ENCODE measurements at places on chromosomes 12 and 14.

- no peak for DNase-seq
These were observed 51.3 kb upstream of the NPFF start for GRCh38 chr12:53558631-53559030.

DNA sequence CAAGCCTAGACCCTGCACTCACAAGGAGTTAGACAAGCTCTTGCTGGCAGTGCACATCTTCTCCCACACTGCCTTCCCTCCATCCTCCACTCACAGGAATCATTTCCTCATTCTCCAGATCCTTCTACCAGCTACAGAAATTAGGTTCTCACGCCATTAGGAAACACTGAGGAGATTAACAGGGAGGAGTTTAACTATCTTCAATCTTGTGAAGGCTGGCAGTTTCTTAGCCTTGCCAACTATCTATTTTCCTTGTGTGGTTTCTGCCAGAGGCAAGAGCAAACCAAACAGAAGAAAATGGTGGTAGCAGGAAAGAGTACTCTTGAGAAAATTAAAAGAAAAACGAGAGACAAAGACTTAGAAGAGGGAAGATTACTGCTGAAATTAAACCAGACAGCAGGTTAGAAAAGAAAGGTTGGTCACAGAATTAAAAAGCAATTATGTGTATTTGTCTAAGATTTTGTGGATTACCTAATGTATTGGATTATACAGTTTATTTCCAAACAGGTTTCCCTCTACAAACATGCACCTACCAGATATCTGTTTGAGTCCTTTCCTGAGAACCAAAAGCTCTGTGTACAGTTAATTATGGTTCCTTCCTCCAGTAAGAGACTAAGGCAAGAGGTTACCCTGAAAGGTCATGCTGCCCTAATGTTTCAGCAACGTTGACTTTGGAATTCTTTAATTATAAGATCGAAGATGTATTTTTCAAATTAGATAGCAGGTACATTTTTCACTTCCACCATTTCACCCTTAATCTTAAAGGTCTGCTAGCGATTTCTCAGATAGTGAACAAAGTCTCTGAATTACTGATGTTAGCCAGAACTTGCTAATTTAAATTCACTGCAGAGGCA lies 5.0 kb downstream of the RERG start:
- no peak for DNase-seq

GRCh38 chr14:99718811-99719192 lies 34.7 kb downstream of the CYP46A1 start:
- no peak for DNase-seq

DNA sequence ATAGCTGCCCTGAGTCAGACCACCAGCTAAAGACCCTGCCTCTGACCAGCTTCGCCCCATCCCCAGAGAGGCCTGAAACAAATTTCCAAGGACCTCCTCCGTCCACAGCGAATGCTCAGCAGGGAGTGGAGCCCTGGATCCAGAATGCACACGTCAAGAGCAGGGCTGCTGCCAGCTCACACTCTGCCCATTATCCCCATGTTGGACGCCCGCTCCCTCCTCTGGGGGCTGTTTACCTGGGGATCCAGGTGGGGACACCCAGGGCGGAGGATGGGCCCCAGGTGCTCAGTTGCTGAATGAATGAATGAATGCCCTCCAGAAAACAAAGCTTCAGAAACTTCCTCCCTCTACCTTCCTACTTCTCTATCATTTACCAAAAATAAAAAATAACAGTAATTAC lies 18.1 kb downstream of the BCL11B start:
- no peak for DNase-seq

DNA sequence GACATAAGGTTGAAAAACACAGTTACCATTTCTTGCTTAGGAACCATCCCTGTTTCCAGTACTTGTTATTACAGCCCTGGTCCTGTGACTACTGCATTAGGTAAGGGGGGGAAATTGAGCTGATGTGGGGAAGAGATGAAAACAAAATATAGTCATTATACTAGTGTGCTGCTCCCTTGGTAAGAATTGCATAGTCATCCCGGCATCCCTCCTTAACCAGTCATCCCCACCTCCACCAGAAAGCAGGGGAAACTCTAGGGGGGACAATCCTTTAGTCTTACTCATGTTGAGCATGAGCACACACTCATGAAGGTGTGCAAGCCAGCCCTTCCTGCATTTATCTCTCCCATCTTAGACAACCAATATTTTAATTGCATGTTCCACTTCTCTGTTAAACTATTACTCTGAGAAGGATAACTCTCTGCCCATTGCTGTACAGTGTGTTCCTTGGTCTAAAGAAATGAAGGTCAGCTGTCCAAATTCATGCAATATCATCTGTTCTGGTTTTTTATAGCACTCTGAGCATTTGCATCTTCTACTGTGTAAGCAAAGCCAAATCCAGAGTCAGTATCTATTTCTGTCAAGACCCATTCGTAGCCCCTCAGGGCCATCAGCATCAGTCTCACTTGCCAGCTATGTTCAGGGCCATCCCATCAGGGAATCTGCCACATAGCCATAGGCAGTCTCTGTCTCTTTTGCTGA lies 46.8 kb downstream of the TMEM30B start:
- no peak for DNase-seq

- no peak for DNase-seq
These were observed 18.7 kb upstream of the FBRSL1 start for GRCh38 chr12:132471011-132471857.

- DNase-seq, result peak; percentile 86
These were observed 3.7 kb upstream of the SETD1B start for GRCh38 chr12:121799842-121800693.

DNA sequence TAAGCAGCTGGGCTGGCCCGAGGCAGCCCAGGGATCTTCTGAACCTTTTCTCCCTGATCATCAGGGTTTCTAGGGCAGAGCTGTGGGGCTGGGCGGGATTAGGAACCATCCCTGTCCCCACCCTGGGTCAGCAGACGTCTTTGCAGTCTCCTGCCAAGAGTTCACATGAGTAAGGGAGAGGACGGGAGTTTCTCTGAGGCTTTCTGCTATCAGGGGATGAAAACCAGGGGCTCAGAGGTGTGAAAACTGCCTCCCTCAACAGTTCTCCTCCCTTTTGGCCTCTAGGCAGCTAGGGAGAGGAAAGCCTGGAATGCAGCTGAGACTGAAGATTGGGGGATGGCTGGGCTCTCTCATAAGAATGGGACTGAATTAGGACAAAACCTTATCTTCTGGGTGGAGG lies 7.9 kb downstream of the ZNF385A start:
- DNase-seq, result no peak

DNA sequence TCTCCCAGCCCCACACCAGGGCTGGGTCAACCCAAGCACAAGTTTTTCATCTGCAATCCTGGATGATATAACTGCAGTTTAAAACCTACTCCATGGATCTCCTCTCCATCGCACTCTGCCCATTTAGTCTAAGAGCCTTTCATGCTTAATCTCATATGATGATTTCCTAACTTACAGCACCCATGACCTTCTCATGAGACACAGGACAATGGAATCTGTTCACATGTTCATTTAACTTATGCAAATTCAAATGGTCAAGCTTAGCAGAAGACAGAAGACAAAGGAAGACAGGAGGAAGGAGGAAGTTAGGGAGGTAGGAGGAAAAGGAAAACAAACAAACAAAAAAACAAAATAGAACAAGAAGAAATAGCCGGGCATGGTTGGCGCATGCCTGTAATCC lies 64.6 kb upstream of the PNMA1 start:
- no peak for DNase-seq

- DNase-seq, result no peak
These were observed 242.7 kb downstream of the ATXN7L3B start for GRCh38 chr12:74780182-74780849.

GRCh38 chr12:32777159-32777558 lies 21.5 kb upstream of the YARS2 start:
- no peak for DNase-seq

DNA sequence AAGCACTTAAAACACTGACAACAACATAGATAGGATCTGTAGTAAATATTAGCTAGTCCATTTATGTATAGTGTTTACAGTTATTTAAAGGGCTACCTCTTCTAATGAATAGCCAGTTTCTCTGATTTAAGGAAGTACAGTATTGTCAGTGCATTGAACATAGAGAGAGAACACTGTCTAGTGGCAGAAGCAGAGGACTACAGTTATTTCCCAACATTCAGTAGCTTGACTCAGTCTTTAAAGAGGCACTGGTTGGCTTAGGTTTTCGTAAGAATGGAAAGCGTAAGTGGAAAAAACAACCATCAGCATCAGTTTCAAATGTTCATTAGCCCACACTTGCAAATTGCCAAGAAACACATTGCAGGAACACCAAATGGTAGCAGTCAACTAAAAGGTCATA lies 125.0 kb upstream of the HMGA2 start:
- DNase-seq, result no peak

DNA sequence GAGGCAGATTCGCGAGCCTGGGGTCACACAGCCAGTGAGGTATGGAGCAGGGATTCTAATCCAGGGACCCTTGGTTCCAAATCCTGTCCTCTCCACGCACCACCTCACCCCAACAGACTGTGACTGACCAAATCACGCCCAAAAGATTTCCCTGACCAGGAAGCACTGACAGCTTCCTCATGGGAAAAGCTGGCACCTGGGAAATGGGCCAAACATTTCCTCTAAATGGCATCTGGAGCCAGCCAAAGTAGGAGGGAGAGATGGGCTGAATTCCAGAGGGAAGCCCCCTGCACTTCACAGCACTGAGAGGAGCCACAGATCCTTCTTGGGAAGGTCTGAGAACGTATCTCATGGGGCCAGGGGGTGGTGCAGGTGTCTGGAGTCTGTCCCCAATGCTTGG lies 28.8 kb downstream of the CCDC92 start:
- no peak for DNase-seq

- DNase-seq, result peak; percentile 68
These were observed 80.0 kb downstream of the NTF3 start for GRCh38 chr12:5511644-5512600.

DNA sequence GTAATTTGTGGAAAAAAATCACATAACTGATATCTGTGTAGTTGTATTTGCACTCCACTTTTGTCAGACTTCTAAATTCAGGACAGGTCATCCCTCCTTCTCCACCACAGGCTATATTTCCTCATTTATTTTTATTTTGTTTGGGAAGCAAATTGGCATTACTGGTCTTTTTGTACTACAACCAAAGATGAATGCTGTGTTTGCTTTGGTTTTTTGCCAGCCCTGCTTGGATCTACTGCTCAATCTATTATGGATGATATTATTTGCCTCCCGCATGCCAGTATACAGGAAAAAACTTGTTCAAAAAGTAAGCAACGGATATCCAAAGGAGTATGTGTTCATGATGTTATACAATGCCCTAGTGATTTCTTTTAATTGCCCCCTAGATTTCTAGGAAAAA lies 948.8 kb downstream of the TRHDE start:
- DNase-seq, result no peak

DNA sequence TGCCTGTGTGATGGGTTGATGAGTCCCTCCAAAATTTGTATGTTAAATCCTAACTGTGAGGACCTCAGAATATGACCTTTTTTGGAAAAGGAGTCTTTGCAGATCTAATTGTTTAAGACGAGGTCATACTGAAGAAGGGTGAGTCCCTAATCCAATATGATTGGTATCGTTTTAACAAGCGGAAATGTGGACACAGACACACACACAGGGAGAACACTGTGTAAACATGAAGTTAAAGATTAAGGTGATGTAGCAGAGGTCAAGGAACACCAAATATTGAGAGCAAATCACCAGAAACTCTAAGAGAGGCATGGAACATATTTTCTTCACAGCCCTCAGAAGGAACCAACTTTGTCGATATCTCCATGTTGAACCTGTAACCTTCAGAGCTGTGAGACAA lies 1106.7 kb downstream of the SLC6A15 start:
- no peak for DNase-seq

DNA sequence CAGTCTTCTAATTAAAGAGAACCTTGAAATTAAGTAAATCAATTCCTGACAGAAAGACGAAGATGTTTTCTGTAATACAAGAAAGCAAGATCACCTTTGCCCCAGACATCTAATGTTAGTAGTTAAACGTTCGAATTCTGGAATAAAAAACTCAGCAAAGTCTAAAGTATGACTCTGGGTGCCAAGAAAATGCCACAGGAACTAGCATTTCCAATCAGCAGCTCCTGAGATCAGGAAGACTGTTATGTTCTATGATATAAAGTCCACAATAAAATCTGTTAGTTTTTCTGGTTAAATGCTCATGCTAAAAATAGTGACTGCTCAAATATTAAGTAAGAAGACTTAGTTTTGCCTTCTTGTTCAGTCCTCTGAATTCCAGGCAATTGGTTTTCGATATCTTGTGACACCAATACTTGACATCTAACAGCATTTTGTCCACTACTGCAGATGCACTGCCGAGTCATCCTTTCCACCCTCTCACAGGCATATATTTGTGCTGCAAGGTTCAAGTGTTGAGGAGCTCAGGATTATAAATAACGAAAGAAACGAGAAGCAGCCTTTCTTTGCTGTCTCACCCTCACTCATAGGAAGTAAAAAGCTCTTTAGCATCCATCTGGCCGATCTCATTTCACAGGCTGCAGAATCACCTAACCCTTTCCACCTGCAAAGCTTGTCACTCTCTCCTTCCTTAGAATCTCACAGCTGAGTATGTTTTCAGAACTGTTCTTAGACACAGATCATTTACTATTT lies 32.0 kb downstream of the SSH1 start:
- no peak for DNase-seq

DNA sequence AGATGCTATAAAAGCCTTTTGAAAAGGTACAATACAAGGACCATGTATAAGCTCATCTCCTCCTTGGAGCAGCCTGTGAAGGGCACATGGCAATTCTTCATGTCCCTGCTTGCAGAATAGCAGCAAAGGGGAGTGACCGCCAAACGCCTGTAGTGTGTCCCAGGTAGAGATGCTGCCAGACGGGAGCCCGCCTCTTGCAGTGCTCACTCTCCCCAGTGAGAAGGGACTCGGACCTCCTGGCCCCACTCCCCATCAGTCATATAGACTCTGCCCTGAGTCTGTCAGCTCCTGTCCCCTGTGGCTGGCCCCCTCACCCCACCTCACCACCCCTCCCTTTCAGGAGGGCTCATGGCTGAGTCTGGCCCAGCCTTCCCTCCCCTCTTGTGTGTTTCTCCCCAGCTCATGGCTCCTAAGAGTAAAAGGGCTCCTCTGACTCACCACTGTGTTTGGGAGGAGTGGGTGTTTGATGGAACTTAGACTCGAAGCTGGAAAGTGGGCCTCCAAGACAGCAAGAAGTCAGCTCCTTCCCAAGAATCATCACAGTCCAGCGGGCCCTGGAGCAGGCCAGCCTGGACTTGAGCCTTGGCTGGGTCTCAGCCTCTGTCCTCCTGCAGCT lies 40.9 kb downstream of the DEGS2 start:
- no peak for DNase-seq

DNA sequence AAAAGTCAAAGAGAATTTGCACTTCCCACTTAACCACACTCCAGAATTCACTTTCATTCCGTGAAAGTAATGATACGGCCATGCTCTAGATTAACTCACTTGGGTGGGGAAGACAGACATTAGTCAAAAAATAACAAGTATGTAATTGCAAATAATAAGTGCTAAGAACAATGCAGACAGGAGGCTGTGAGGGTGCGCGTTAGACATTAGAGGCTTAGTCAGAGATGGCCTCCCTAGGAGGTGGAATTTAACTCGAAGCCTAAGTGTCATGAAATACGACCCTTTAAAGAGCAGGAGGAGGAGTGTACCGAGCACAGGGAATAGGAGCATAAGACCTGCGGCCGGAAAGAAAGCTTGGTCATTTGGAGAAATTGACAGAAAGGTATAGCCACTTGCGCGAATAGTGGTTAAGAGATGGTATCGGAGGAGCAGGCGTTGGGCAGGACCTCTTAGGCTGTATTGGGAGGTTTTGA lies 628 bp downstream of the SNRPF start:
- DNase-seq, result no peak

All from type B pancreatic cell (in vitro differentiated cells).